ENCODE measurements at places on chromosomes 4 and X.
A peak's percentile ranks its signal among the peaks of the same experiment; 100 is the strongest.

DNA sequence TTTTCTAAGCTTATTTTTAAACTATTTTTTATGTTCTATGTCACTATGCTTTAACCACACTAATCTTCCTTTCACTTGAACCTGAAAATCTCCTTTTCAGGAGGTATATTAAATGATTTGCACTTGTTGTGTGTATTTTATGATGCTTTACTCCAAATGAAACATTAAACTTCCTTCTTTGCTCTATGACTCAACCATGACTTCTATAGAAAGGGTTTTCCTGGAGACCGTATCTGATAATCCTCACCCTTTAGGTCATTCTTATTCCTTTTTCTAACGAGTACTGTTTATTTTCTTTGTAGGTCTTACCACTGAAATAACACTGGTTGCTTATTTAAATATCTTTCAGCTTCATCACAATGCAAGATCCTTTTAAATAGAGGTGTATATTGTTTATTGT is 1163.2 kb downstream of the PCDH18 start:
- DNase-seq, result no peak

DNA sequence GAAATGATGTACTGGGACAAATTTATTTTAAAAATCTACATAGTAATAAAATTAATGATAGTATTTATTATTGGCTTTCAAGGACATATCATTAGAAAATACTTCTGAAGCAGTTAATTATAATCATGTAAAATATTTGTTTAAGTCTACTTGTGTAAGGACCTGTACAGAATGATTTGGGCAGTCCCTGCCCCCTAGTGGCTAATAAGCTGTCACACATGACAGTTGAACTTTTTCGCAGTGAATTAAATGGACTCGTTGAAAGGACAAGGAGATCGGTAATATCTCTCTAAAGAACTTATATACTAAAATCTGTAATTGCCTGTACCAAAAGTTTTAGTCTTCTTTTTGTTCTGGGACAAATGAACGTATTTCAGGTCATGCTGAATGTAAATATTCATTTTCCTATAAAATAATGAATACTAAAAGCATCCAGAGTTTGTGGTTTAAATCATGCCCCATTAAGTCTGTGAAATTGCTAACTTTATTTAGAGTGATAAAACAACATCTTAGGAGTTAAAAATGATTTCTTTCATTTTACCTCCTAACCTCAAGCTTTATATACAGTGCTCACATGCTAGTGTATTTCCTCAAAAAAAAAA is 13.6 kb downstream of the EXOC1 start:
- peak; percentile 67 for DNase-seq

GRCh38 chr4:122539861-122540465 is 80.9 kb downstream of the IL21 start:
- no peak for DNase-seq

- DNase-seq, result no peak
Measured at GRCh38 chr4:26330946-26331345, 10.1 kb downstream of the RBPJ start.

- DNase-seq, result no peak
Measured at GRCh38 chr4:10169839-10170387, 53.3 kb upstream of the WDR1 start.

DNA sequence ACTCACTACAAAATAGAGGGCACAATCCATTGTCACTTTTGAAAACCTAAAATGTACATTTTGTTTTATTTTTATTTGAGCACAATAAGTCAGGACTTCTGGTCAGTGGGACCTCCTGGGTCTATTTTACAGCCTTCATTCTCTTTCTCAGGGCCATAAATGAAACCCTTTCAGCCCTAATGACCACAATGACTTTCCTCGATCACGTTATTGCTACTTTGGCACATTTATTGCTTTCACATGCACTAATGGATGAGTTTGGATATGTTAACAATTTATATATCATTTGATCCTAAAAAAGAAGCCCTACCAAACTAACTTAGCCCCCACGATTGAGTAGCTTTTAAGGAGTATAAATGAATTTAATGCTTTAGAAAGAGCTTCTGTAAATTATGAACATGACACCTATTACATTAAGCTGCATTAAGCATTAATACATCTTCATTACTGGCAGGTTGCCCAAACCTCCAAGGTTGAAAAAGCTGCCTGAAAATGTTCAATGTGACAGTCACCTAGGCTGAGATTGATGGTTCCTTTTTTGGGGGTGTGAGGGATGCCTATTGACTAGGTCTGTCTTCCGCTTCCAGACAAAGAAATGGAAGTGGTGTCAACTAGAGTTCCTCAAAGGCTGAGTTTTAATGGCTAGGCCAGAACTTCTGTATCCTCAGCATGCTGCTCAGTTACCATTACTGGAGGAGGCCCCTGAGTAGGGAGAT is 296.4 kb downstream of the GPAT3 start:
- DNase-seq, result no peak

DNA sequence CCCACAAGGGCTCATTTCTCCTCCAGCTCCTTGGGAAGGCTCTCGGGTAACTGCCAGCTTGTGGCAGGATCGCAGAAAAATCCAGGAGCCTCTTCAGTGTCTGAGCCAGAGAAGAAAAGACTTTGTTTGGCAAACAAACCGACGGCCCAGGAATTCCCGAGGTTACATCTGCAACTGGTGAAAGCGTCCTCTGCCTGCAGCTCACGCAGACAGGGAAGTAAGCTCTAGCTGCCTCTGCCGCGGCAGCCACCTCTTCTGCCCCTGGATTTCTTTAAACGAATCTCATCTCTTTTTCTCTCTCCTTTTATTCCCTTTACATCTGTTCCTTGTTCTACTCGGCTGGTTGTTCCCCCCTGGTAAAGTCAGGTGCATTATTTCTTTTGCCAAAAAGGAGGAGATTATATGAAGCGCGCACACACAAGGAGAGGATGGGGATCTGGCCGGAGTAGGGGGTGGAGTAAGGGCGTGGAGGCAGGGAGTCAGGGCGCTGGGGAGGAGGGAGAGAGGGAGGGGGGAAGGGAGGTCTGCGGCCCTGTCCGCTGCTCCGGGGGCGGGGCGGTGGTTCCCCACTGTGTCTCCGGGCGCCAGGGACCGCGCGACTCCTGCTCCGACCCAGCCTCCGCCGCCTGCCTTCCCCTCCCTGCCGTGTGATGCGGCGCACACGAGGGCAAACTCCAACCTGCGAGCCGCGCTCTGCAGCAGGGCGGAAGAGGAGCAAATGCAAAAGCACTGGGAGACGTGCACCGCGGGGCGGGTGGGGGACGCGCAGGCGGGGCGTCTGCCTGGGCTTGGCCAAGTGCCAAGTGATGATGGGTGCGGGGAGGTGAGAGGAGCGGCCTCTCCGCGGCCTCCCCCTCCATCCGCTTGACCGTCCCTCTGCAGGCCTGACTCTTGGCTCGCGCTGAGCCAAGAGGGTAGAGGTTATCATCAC is at the start of gene DCHS2:
Gene DCHS2 (minus strand): TSS at position 459 of the 931 bp plus-strand sequence. CDS start 444 bp downstream, at position 15.
- DNase-seq, result no peak

GRCh38 chrX:21493226-21493830 is 119.1 kb downstream of the CNKSR2 start:
- DNase-seq, result peak; percentile 71

- no peak for DNase-seq
Measured at GRCh38 chr4:5797866-5798265, 86.9 kb downstream of the EVC start.
